ENCODE measurements at places on chromosomes 7 and 10.

- no peak for DNase-seq
Measured at GRCh38 chr10:3702569-3702968, 82.4 kb downstream of the KLF6 start.

DNA sequence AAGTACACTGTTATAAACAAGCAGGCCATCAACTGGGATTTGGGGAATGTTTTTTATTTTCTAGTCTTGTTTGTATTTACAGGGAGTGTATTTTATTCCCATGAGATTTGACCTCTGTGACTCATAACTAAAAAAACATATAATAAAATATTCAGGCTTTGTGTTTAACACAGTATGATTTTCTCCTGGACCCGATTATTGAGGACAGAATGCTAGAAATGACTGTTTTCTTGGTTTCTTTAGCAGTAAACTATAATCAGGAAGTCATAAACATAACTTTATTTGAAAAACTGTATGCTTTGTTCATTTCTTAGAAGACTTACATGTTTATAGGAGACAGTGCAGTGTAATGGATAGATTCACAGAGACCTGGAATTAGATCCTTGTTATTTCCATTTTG is 2.1 kb downstream of the NHLRC2 start:
- DNase-seq, result no peak

DNA sequence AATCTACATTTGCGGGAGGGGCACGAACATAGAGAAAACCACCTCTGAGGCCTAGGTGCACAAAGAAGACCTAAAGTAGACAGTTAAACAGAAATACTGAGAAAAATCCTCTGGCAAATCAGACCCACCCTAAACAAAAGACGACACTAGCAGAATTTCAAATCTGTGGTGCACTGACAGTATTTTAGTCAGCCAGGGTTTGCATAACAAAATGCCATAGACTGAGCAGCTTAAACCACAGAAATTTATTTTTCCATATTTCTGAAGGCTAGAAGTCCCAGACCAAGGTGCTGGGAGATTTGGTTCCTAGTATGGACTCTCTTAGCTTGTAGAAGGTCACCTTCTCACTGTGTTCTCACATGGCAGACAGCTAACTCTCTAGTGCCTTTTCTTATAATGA is 26.3 kb downstream of the IPMK start:
- DNase-seq, result no peak

DNA sequence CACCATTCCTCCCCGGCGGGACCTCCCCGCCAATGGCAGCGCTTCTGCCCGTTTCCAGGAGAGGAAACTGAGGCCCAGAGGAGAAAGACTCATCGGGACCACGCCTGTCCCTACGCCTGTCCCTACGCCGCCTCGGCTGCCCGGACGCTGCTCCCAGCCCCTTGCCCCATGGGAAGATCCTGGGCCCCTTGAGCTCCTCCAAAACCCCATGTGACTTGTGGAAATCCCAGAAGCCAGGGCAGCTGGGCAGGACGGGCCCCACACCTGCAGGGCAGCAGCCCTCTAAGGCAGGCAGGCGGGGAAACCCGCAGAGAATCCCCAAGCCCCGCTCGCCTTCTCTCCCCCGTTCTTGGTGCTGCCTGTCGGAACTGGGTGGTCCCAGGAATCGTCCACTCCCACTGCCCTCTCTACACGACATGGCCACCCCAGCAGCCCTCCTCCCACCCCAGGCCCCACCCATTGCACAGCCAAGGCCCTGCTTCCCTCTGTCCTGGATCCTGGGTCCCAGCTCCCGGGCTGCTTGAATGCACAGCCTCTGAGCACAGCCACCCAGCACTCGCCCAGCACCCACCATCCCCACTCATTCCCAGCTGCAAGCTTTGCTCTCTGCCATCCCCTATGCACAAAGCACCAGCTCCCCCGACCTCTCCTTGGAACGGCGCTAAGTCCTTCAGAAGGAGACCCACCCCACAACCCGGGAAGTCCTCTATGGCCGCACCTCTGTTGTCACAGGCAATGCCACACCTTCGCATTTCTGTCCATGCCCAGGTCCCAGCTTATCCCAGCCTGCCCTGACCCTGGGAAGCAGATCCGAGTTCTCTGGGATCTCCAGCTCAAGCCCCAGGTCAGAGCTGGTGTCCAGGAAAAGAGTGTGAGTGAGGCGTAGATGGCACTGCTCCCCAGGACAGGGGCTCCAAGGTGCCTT is 50.6 kb downstream of the SLC29A4 start:
- no peak for DNase-seq

DNA sequence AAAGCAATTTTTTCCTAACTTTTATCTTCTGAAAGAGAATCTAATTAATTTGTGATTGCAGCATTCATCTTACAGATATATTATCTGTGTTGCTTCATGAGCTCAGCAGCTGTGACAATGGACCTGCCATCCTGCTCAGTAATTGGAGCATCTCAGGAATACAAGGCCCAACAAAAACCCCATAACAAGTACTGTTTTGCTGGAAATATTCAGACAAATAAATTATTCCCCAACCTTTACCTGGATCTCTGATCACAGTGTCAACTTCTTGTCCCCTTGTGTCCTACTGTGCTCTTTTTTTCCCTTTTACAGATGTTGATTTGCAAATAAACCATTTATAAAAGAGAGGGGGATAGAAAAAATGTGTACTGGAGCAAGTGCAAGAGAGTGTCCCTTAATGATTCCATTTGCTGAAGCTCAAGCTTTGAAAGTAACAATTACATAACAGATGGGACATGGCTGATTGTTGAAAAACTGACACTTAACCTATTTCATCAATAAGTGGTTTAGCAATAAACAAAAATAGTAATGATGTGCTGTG is 1063.4 kb upstream of the GHITM start:
- DNase-seq, result no peak

DNA sequence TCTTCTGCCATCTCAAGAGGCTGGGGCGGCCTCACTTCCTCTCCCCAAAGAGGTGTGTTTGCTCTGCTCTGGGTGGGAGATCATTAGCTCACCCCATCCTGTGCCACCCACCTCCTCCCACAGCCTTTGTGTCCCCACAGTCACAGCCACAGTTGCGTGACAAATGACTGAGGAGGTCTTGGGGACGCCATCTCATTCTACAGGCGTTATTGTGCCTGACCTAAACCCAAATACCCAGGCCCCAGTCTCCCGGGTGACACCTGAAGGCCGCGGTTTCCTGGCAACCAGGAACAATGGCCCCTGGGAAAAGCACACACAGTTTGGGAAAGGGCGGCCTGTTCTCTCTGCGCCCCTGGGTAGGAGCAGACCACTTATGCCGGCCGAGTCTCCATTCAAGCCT is 51.6 kb downstream of the SLIT1 start:
- DNase-seq, result no peak

DNA sequence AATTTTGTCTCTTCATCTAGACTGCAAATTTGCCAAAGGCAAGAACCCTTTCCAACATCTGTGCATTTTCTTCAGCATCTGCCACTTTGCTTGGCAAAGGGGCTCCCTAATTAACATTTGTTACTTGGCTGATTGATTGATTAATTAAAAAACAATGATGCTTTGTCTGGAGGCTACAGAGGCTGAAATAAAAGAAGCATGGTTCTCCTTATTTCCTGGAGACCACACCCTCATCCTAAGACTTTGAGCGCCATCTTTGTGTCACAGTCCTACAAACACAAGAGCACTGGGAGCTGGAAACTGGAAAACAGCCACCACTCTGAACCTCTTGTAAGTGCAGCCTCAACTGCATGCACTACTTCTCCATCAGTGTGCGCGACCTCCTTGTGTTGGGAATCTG is 189.2 kb downstream of the C7orf25 start:
- no peak for DNase-seq

DNA sequence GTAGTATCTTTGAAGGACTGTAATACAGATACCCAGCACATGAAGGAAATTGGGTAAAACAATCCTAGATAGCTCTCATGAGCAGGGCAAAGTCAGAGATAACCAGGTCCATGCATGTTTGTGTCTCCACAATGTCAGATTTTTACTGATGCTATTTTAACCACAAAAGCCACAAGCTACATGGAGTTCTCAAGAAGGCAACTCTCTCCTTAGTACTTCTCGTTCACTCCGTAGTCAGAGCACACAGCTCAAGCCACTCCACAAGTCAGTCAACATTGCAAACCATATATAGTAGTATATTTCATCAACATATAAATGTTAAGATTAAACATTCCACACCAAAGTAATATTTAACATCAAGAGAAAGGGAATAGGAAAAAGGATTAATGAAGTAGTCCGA is 98.0 kb upstream of the PIK3CG start:
- no peak for DNase-seq

DNA sequence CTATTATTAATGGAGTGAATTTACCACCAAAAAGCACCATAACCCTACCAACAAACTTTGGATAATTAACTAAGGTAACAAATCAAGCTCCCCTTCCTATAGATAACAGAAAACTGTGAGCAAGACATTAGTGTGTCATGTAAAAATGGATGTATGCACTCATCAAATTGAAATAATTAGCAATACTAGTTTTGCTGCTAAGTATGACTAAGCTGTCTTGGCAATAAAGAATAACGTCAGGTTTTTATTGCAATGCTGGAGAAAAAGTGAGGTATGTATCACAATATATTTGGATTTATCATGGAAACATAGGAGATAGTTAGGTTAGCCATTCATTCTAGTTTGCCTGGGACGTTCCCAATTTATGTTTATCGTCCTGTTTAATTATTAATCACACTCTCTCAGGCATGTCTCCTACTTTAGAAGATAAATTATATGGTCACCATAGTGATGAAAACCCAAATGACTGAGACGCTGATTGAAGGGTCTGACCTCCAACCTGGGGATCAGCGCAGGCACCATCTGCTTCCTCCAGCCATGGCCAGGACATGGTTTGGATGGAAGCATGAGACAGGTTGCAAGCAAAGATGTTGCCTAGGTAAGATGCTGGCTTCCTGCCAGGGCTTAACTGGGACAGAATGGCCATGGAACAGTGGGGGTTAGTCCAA is 125.6 kb downstream of the FANK1 start:
- no peak for DNase-seq

DNA sequence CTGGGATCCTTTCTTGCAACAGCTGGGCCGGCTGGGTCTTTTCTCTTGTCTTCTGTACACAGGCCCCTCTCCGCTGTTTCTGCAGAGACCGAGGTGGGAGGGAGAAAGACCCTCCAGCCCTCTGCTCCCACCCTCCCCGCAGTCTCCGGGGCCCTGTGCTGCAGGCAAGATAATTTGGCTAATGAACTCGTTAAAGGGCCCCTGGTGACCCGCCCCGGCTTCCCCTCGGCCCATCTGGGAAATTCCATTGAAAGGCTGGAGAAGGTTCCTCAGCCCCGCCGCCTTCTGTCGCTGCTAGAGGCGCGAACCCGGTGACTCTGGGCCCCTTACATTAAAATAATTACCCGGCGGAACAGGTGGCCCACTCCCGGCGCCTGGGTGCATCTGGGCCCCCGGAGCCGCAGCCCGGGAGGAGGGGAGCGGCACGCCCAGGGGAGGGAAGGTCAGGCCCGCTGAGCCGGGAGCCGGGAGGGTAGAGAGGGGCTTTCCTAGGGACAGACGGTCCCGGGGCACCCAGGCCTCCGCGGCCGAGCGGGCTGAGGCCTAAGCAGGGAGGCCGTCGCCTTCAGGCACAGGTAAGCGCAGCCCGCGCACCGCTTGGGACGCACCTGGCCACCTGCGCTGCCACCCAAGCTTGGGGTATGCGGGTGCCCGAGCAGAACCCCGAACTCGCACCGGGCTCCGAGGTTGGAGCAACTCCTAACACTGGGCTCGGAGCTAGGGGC is 7.3 kb upstream of the MNX1 start:
- no peak for DNase-seq

DNA sequence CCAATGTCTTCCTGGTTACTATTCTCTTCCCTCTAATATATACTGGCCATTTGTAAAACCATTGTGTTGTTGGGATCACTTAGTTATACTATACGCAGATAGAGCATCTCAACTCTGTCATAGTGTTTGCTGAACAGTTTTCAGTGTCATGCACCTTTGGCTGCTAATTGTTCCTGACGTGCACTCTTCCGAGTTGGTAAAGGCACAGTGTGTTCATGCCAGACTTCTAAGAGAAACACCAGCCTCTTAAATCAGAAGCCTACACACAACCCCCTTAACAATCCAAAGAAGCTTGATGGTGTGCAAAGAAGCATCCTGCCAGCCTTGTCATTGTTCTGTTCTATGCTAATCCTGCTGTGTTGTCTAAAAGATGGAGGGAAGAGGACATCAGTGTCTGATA is 131.1 kb downstream of the MAPK8 start:
- DNase-seq, result no peak

DNA sequence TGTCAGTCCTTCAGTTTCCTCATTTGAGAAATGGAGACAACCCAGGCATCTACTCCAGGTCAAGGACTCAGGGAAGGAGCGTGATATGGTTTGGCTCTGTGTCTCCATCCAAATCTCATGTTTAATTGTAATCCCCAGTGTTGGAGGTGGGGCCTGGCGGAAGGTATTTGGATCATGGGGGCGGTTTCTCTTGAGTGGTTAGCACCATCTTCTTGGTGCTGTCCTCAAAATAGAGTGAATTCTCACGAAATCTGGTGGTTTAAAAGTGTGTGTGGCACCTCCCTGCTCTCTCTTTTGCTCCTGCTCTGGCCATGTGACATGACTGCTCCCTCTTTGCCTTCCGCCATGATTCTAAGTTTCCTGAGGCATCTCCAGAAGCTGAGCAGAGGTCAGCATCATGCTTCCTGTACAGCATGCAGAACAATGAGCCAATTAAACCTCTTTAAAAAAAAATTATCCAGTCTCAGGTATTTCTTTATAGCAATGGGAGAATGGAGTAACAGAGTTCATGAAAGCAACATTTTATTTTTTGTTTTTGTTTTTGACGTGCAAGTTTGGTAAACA is 30.0 kb downstream of the ARHGAP22 start:
- DNase-seq, result no peak

DNA sequence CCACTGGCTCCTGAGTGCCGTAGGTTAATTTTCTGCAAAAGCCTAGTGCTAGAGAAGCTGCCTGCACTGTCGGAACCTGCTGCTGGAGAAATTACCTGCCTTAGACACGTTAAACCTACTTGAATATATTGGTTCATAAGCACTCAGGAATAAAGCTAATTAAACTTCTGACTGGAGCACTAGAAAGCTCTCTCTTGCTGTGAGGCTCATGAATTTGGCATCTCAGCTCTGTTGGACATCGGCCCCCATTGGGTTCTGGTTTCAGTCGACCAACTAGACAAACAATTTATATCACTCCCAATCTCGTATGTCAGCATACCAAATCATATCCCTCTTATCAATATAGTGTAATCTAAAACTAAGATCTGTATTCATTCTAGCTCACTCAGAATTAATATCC is 52.4 kb upstream of the SEMA3C start:
- no peak for DNase-seq

DNA sequence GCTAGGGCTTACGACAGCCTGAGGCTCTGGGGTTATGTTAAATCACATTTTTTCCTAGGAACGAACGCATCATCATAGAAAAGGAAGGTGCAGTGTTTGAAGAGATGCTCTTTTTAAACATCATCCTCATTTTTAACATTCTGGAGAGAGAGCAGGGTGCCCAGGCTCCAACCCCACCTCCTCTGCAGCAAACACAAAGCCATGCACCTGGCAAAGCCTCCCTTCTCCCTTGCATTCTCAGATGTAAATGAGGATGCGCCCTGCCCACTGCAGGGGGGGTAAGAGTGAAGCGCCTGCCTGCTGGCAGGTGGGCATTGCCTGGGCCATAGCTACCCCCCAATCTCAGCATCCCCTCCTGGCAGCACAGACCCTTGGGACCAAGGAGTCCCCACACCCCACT is 92.4 kb downstream of the PTPRN2 start:
- no peak for DNase-seq
